ENCODE measurements at places on chromosomes 6 and 20. TPM values are rescaled to one million over a fixed set of nuclear protein-coding genes. Genes with fewer than 3 reads are reported as not detected.

Gene TP53TG5
- total RNA-seq = not detected

Gene AP5S1
- 12.9 TPM for total RNA-seq

Gene TMC2
- total RNA-seq = not detected

Gene WFDC12
- not detected for total RNA-seq
